ENCODE measurements at places on chromosomes 3 and 15.
A peak's percentile ranks its signal among the peaks of the same experiment; 100 is the strongest.

GRCh38 chr15:100348578-100348977, 6.8 kb upstream of the ADAMTS17 start:
- no peak for DNase-seq

DNA sequence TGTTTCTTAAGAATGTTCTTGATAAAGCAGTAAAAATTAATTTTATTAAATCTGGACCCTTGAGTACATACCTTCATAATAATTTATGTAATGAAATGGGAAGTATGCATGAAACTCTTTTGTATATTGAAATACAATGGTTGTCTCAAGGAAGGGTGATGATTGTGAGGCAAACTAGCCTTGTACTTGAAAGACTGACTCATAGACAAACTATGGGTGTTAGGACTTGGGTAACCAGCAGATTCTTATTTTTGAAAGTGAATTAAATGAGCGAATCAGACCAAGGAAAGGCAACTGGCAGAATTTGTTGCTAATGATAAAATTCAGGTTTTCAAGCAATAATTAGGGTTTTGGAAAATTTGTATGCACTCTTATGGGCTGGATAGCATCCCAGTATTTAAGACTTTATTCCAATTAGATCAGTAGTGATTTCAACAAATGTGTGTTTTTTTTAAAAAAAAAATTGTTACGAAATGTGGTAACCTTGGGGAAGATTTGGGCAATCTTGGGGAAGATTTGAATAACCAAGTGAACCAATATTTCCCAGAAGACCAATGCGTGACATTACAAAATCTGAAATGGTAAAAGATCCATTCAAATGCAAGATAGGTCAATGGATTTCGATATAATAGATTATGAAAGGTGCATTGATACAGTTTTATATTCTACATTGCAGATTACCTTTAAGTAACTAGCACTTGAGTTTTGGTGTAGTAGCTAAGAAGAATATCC, 42.0 kb downstream of the ATP2C1 start:
- no peak for DNase-seq

DNA sequence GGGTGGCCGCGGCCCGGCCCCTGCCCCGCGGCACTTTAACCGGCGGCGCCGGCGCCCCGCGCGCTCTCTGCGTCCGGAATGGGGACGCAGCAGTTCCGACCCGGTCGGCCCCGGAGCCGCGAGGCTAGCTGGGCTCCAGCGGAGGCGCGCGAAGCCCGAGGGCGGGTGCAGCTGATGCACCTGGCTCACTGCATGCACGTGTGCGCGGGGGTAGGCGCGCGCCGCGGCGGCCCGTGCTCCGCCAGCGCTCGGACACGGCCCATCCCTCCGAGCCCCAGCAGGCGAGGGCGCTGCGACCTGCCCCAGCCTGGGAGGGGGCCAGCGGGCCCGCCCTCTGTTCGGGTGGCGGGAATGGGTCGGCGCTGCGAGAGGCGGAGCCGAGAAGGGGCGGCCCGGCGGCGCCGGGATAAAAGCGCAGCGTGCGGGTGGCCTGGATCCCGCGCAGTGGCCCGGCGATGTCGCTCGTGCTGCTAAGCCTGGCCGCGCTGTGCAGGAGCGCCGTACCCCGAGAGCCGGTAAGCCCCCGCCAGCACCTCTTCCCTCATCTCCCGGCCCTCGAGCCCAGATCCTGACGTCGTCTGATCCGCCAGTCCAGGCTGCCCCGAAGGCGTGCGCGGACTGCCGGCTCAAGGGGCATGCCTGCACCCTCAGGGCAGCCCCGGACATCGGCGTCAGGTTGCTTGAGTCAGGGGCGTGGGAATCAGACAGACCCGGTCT, at the start of the genes CHDH and IL17RB:
Gene CHDH (minus strand): TSS at position 286 of the 717 bp plus-strand sequence. CDS start 22,411 bp downstream, outside the sequence.
Gene IL17RB (plus strand): TSS at position 435 of the 717 bp plus-strand sequence. CDS start 21 bp downstream, at position 456.
- peak; percentile 6 for DNase-seq

DNA sequence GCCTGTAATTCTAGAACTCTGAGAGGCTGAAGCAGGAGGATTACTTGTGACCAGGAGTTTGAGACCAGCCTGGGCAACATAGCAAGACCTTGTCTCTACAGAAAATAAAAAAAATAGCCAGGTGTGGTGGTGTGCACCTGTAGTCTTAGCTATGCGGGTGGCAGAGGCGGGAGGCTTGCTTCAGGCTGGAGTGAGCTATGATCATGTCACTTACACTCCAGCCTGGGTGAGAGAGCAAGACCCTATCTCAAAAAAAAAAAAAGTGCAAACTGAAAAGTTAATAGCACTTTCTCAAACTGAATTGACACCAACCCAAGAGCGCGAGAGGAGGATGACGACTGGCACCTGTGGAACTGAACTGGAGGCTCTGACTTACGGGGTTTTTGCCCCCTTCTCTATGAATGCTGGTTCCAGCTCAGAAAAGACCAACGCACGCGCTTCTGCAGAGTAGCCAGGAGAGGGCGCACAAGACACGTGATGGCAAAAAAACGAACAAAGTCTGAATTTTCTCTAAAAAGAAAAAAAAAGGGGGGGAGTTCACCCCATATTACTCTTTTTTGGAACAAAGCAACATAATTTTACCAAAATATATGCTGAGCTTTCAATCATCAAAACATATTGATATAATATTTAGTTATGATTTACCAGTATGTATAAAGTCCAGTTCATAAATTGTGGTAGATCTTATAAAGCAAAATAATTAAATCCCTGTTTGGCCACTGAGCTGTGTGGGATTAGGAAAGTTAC, 23.7 kb downstream of the CFAP92 start:
- peak; percentile 55 for DNase-seq

GRCh38 chr3:35760146-35760545, 120.8 kb downstream of the ARPP21 start:
- no peak for DNase-seq

GRCh38 chr3:98733812-98734281, 29.3 kb upstream of the ST3GAL6 start:
- peak; percentile 54 for DNase-seq

DNA sequence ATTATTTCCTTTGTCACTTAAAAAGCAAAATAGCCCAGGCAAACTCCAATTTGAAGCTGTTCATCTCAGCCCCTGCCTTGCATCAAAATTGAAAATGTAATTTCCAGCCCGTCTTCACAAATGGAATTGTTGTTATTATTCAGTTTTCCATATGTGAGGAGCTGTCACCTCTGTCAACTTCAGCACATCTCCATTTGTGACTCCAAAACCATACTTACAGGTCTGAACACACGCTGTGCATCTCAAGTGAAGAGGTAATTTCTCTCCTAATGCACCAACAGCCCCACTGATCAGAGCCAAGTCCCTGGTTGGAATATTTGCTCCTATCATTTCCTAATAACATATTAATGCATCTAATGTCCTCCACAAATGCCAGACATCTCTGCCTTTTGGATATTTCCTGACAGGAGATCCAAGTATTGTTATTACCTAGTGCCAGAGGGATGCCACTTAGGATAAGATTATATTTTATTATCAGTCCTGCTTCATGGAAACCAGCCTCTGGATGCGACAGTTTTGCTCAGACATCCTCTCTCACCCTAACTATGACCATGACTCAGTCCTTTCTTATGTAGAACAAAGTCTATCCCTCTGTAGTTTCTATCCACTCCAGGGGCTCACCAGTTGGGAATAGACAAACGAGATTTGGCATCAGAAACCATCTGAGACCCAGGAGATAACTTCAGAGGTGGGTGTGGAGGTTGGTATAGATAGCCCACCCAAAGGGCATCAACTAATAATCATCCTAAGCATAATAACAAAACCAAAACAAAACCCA, 379.8 kb downstream of the VPS13C start:
- DNase-seq = no peak

- DNase-seq = no peak
Measured at GRCh38 chr15:62931650-62932049, 110.9 kb upstream of the TPM1 start.

Measured in endothelial cell of umbilical vein (primary cell).